Activated naive CD4-positive, alpha-beta T cell treated with anti-CD3 and anti-CD28 coated beads, Interleukin-2, amount 50 U/mL, for 16 hours (primary cell): ENCODE measurements at places on chromosomes 5 and 9.

DNA sequence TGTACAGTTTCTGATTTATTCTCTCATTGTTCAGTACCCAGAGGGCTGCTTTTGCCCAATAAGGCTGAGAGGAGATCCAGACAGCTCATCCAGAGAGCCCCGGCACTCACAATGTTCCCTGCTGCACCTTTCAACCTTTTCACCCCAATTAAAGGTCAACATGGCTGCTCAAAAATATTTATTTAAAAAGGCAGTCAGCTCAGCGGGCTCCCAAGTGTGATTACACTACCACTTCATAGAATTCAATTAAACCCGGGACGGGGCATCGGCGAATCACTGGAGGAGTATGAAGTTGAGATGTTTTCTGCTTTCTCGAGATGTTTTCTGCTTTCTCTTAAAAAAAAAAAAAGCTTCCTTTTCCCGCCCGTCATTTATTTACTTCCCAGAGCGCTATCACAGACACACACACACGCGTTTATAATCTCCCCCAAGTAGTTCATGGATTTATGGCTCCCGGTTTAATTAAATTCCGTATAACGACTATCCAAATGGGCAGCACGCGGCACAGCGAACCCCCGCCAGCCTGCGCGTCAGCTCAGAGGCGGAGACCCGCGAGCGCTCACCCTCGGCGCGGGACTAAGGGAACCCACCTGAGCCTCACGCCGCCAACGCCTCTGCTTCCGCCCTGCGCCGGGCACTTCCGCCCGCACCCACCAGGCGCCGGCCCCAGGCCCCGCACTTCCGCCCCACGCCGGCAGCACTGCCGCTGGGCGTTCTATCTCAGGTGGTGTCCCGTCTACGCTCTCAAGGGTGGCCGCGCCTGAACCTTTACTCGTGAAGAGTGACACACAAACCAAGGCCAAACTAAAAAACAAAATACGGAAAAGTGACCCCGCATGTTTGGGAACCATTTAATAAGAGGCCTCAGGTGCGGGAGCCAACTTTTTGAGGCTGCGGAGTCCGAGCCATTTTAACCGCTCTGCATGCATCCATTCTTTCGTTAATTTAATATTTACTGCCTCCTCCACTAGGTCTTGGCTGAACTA, at the start of gene C5orf63:
TSS of gene C5orf63 (minus strand) at position 642 of the 986 bp plus-strand sequence. CDS start 14,507 bp downstream, outside the sequence.
- DNase-seq, result peak; percentile 83

DNA sequence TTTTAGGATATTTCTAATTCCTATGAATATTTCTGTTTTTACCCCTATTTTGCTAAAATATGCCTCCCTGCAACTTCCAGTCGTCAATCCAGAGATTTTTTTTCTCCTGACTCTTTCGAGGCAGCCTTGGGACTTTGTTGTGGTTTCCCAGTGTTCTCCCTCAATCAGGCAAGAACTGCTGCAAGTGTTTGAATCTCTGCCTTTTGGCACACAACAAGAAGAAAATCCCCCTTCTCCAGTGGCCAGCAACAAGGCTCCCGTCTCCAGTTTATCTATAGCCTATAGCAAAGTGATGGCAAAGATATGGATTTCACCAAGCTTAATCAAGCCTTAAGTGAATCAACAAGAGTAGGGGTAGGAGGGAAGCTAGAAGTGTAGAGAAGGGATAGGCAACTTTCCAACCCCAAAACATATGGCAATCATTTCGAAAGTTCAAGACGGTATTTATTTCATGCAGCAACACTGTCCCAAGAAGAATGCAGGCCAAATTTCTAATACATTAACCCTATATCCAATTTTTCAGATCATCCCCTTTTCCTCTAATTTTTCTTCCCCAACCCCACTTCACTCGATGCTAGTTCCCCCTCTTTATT, 37.7 kb upstream of the PAPPA start:
- DNase-seq, result no peak

DNA sequence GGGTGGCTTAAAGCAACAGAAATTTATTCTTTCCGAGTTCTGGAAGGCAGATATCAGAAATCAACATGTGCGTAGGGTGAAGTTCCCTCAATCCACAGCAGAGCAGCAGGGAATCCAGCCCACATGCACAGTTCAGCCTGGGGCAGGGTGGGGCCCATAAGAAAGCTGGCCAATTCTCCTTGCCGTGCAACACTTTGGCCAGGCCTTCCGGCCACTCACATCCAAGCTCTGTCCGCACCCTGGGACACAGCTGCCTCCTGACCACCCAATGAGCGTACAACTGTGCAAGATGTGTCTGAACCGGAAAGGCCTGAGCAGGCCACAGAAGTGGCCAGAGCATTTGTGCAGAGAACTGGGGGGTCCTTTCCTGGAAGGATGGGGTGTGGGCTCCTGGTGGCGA, 274.9 kb downstream of the GADD45G start:
- no peak for DNase-seq

DNA sequence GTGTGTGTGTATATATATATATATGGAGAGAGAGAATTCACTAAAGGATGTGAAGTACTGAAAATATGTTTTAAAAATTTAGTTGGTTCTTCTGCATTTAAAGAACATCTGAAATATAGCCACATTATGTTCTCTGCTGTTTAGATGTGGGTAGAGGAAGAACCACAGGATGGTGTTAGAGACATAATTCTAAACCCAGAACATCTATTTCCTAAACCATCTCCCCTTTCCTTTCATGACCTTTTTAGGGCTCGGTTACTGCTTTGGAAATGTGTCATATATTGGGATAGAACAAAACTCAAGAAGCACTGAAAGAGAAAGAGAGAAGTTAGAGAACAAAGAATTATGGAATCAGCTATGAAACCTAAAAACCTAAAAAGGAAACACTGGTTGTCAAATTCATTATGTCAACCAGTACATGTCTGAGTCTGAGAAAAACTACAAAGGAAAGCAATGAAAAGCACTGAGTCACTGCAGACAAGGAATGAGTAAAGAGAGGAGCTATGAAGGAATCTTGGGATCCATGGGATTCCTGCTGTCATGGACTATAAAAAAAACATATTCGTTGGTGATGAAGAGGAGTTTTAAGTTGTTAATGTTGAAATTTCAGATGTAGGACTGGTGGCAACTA, 28.4 kb downstream of the SLC12A2 start:
- no peak for DNase-seq

- no peak for DNase-seq
These were observed 172.8 kb downstream of the ENTREP1 start for GRCh38 chr9:69497816-69498215.

DNA sequence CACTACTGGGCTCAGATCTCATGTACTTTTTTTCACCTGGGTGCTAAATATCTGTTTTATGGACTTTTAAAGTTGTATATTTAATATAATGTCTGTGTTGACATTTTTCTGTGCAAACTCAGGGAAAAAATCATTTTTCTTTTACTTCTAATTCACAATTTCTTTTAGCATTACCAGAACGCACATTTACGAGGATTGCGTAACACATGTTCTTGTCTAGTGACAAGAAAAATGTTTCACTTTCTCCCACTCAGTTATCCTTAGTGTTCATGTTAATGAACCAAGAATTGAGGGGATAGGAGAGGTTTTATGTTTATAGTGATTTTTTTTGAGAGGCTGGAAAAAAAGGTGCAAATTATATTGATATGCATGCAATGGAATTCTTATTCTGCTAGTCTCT, 86.3 kb upstream of the PJA2 start:
- DNase-seq, result no peak

GRCh38 chr5:98483301-98483685, 290.2 kb upstream of the RGMB start:
- no peak for DNase-seq

- no peak for DNase-seq
These were observed 47.3 kb upstream of the GFPT2 start for GRCh38 chr5:180400416-180400815.

DNA sequence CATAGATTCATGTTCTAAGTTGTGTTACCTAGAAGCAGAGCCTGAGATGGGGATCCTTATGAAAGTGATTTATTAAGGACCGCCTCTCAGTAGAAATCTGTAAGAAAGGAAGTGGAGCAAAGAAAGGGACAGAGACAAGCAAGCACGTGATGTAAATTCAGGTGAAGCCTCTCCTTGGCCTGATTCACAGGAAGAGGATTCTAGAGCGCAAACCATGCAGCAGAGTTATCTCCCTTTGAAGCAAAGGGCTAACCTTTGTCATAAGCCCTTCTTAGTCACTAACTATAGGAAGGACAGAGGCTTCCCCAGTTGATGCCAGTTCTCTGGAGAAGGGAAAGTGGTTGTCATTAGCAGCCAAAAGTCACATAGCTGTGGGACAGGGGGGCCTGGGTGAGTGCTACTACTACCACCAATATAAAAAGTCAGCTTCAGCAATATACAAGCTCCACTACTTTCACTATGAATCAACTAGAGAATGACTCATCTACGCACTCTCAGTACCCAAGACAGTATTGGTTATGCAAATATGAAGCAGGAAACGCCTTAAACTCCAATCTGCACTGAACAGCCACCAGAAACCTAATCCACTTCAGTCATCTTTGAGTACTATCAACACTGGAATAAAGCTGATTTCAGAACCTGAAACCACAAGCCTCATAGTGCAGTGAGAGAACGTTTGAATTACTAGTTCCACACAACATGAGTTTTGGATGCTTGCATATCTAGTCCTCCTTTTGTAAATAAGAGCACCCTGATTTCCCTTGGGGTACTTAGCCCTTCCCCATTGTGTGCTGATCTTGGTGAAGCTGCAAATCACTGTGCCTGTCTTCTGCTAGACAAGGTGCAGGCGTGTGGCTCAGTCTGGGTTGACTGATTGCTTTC, 162.7 kb downstream of the ZNF608 start:
- no peak for DNase-seq

DNA sequence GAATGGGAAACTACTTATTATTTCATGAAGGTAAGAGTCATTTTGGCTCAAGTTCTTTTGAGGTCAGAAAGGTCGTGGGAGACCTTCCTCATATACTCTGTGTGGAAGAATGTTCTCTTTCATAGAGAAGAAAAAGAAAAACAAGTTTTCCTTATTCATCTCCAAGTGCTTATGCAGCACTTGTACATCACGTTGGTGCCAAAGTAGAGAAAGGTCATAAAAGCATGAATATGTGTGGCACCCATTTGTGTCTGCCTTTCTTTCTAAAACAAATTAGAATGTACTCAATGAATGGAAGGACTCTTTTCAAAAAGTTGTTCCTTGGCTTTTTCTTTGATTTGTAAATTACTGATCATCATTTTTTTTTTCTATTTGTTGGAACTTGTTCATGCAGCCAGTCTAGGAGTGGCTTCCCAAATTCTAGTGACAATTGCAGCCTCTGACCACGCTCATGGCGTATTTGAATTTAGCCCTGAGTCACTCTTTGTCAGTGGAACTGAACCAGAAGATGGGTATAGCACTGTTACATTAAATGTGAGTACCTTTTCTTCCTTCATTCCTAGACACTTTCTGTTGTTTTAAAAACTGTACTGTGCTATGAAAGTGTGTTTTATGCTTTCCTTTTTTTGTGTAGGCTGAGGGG, 122.4 kb downstream of the ADGRV1 start:
- DNase-seq, result no peak

- peak; percentile 58 for DNase-seq
These were observed 473 bp downstream of the IRGM start for GRCh38 chr5:150846654-150847333.

- DNase-seq, result no peak
These were observed 69.5 kb downstream of the GTF3C4 start for GRCh38 chr9:132739710-132740310.

DNA sequence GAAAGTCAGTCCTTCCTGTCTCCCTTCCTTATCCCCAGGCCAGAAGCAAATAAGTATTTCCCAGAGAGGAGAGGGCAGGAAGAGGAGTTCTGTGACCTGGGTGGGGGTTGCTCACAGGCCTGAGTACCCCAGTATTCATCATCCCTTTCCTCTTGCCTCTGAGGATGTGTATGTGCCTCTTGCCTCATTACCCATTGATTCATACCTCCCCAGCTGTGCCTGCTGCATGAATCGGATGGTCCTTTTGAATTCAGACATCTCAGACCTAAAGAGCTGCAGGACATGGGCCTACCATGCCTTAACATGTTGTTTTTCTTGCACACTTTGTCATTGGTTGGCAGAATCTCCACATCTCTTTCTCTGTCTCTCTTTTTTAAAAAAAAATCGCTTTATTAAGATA, 112.8 kb upstream of the SHB start:
- DNase-seq, result no peak

- DNase-seq, result no peak
These were observed 166.3 kb upstream of the ZNF608 start for GRCh38 chr5:124912638-124913328.

- DNase-seq, result no peak
These were observed 15.5 kb upstream of the MGAT1 start for GRCh38 chr5:180817893-180818674.

- no peak for DNase-seq
These were observed 991 bp downstream of the IARS1 start for GRCh38 chr9:92292338-92293074.

- no peak for DNase-seq
These were observed 15.0 kb downstream of the GFPT2 start for GRCh38 chr5:180338001-180338707.

DNA sequence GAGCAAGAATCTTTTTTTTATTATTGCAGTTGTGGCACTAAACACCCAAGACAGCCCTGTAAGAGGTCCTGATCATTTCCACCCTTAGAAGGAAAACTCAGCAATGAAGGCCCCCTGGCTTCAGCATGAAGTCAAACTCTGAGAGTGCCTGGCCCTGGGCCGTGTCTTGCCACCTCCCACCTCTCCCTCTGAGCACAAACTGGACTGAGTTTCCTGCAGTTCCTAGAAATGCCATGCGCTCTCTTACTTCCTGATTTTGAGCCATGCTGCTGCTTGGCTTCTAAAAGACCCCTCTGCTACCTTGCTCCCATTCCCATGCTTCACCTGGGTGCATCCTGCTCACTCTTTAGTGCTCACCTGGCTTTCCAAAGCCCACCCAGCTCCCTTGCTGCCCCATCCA, 140.4 kb upstream of the KLF9 start:
- DNase-seq, result no peak
